H54 (cell line): ENCODE measurements at places on chromosomes 7 and 10.
A peak's percentile ranks its signal among the peaks of the same experiment; 100 is the strongest.

GRCh38 chr7:45923290-45923689 lies 2.2 kb upstream of the IGFBP3 start:
- no peak for DNase-seq

DNA sequence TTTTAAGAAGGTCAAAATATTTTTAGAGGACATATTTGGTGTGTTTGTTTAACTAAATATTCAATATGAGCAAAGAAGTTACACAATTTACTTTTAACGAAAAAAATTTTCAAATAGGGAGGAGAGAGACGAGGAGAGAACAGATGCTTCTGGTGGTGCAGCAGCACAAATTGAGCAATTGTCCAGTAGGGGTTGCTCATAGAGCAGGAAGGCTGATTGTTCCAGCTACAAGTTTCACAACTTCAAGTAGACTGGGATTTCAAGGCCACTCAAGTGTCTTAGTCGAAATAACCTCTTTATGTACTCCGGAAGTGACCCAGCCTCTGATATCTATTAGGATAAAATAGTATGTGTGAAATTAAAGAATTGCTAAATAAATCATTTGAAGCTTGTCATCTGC lies 197.9 kb downstream of the HDAC9 start:
- peak; percentile 15 for DNase-seq

DNA sequence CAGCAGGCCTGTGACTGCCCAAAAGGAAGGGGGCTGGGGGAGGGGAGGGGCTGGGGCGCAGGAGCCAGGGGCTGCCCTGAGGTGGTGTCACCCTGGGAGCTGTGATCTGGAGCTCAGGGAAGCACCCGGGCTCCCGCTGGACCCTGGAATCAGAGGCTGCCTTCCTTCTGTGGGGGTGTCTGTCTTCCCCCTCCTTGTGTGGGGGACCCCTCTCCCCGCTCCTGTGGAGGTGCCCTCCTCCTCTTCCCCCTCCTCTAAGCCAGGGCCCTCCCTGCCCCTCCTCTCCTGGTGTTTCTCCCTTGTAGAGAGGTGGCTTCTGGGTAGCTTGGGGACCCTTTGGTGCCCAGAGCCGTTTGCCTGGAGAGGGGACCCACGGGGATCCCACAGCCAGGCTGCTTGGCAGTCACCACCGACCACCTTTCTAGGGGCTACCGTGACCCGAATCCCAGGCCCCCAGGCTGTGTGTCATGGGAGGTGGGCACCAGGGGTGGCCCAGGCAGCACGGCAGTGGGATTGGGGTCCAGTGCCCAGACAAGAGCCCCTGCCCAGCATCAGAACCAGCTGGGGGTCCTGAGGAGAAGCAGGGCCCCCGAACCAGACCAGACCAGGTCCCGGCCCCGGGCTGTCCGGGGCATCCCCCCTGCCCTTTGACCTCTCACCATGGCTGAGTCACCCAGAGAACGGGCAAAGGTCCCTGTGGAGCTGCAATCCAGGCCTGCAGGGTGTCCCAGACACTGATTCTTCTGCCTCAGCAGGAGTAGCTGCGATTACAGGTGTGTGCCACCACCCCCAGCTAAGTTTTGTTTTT lies 741 bp downstream of the PRAP1 start:
- no peak for DNase-seq

GRCh38 chr10:131127138-131127589 lies 184.4 kb downstream of the TCERG1L start:
- DNase-seq, result no peak

- DNase-seq, result no peak
Measured at GRCh38 chr10:14413523-14413922, 82.8 kb upstream of the FRMD4A start.

- DNase-seq, result no peak
Measured at GRCh38 chr7:130366564-130366963, 13.7 kb upstream of the CPA1 start.

- no peak for DNase-seq
Measured at GRCh38 chr10:71075759-71076472, 136.5 kb upstream of the UNC5B start.

DNA sequence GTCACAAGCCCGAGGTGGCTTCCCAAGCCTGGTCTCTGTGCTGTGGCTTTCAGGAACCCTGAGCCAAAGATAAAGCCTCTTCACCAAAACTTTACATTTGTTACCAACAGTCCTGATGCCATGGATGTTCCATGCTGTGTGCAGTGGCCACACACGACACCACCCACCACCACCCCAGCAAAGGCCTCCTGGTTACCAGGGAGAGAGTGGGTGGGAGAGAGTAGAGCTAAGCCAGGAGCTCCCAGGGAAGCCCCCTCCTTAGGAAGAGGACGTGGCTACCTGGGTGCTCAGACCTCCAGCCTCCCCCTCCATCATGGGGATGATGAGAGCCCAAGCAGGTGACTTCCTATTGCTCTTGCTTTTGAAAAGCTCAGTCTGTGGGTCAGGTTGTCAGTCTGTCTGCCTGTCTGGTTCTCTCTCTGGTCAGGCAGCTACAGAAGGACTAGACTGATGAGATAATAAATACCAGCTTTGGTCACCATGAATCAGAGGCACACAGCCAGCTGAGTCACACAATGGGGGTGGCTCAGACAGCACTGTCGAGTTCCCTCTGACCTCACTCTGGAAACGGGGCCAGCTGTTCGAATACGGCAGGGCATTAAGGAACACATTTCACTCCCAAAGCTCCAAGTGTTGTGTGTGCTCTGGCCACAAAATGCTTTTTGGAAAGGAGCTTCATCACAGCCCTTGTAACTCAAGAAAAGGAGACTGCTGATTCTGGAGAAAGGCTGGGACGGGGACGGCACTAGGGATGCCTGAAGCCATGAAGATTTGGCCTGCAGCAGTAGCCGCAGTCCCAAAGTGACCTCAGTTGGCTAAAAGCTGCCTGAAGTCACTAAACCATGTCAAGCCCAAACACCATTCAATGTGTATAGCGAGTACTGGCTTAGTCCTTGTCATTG lies 166.0 kb downstream of the FANK1 start:
- DNase-seq, result peak; percentile 53

GRCh38 chr10:5604236-5604925 lies 62.0 kb downstream of the ASB13 start:
- no peak for DNase-seq

DNA sequence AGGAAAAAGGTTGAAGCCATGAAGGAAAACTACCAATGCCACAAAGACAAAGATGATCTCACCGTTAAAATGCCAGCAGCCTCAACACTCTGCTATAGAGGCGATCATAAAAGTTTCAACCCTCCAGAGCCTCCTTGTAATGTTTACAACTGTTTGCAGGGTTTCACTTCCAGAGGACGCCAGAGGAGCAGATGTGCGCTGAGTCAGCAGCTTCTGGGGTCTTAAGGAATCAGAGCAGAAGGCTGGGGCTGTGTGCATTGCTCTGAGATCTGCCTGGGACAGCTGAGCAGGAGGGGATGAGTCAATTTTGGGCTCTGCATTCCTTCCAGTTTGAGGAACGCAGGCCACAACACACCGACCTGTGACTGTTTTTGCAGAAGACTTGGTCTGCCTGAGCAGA lies 98.3 kb downstream of the TMEM130 start:
- DNase-seq, result no peak

DNA sequence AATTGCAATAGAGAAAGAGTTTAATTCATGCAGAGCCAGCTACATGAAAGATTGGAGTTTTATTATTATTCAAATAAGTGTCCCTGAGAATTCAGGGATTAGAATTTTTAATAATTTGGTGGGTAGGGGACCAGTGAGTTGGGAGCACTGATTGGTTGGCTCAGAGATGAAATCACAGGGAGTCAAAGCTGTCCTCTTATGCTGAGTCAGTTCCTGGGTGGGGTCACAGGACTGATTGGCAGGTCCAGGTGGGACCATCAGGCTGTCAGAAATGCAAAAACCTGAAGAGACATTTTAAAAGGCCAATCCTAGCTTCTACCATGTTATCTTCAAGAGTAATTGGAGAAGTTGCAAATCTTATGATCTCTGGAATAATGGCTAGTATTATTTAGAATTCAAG lies 56.0 kb upstream of the KAT6B start:
- no peak for DNase-seq

GRCh38 chr7:136956671-136957070 lies 88.2 kb downstream of the CHRM2 start:
- no peak for DNase-seq

GRCh38 chr10:18689498-18689897 lies 30.3 kb downstream of the ARL5B start:
- no peak for DNase-seq

DNA sequence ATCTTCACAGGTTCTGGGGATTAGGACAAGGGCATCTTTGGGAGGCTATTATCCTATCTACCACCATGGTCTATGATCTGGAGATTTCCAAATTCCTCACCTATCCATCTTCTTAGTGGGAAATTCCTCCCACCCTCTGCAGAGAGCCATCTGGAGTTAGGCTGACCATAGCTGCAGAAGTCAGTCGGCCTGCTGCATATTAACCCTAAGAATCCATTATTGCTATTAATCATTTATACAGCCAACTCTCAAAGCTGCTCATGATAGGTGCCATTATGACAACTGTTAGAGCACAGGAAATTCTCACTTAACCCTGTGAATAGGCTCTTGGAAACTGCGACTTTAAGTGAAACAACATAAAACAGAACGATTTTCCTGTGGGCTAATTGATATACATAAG lies 60.4 kb downstream of the FRMD4A start:
- DNase-seq, result no peak

GRCh38 chr7:106848851-106849442 lies 16.1 kb upstream of the PIK3CG start:
- peak; percentile 43 for DNase-seq

DNA sequence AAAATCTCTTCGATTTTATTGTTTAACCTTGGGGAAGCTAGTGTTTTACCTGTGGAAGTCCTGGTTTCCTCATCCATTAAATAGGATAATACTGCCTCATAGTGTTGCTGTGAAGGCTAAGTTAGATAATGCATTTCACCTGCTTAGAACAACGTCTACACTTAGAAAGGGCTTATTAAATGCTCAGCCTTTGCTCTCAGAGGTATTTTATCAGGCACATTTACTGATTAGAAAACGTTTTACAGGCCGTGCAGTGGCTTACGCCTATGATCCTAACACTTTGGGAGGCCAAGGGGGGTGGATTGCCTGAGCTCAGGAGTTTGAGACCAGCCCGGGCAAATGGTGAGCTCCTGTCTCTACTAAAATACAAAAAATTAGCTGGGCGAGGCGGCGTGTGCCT lies 144.4 kb downstream of the INSYN2A start:
- DNase-seq, result no peak

- DNase-seq, result no peak
Measured at GRCh38 chr7:148587076-148587475, 3.5 kb upstream of the C7orf33 start.

DNA sequence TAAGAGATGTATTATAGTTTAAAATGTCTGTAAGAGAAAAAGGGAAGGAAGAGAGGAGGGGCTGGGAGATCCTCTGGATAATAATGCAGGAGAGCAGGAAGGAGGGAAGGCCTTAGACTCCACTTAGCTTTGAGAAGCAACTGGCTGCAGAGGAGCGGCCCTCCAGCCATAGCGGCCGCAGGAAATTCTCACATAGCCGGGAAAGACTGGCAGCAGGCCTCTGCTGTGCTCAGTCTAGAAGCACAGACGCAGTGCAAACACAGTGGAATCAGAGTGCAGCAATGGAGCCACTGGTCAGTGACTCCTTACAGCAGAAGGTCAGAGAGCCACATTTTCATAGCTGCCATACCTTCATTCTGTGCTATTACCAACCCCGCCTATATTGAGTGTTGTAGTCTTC lies 153.3 kb downstream of the VWC2 start:
- DNase-seq, result no peak

- no peak for DNase-seq
Measured at GRCh38 chr7:138595454-138595853, 105.7 kb downstream of the SVOPL start.

- DNase-seq, result no peak
Measured at GRCh38 chr10:70130878-70131559, 1.6 kb downstream of the AIFM2 start.

GRCh38 chr10:75106242-75106641 lies 5.2 kb upstream of the SAMD8 start:
- DNase-seq, result no peak

DNA sequence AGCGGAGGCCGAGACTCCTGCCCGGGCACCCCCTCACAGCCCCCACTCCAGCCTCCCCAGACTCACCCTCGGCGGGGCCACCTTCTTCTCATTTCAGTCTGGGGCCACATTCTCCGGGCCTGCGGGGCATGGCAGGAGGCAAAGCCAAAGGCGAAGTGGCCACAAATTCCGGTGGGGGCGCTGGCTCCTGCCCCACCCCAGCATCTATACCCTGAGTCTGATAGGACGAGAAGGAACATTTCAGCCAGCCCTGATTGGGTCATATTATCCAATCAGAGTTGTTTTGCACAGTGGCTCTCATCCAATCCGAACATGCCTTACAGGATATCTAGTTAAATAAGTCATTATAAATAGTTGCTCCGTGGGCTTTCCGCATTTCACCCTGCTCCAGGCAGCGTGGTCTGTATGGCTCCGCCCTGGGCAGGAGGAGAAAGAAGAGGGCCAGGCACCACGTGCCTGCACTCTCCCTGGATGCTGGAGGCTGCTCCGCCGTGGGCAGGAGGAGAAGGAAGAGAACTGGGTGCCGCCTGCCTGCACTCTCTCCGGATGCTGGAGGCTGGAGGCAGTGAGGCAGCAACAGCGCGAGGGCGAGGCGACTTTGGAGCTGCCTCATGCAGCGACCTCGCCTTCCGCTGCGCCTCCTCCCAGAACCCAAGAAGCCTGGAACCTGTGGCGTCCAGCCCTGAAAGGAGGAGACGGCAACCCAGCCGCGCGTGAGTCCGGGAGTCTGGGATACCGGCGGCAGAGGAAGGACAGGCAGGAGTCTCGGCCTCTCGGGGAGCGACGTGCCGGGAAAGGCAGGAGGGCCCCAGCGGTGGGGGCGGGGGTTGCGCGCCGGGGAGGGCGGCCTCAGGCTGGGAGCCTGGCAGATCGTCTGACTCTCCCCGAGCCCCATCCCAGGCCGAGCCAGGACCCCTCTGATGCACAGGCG lies 162.9 kb downstream of the ZNF33B start:
- peak; percentile 40 for DNase-seq

GRCh38 chr10:59463909-59464308 lies 101.6 kb upstream of the FAM13C start:
- no peak for DNase-seq

DNA sequence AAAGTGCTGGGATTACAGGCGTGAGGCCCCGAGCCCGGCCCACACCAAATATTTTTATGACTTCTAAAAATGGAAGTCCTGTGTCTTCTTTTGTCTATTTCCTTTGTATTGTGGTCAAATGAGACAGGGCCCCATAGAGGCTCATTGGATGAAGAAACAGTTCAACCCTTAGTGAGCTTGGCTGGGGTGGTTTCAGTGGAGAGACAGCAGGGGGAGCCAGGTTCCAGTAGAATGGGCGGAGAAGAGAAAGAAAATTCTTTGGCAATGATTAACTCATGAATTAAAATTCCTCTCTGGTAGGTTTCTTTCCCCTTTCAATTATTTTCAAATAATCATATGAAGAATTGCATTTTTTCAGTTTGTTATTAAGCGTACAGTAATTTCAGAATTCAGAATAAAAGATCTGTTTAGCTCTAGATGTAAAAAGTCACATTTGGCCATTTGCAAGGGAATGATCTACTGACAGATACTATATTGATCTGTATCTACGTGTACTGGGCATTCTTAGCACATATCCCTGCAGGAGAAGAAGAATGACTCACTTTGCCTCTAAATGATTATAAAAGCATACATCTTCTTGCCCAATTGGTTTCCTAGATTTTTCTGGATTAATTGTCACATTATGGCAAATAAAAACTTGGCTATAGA lies 43.2 kb downstream of the PNLIPRP3 start:
- DNase-seq, result peak; percentile 40
